ENCODE measurements at places on chromosomes 7 and 10. TPM values are rescaled to one million over a fixed set of nuclear protein-coding genes. Genes with fewer than 3 reads are reported as not detected.
A peak's percentile ranks its signal among the peaks of the same experiment; 100 is the strongest.

DNA sequence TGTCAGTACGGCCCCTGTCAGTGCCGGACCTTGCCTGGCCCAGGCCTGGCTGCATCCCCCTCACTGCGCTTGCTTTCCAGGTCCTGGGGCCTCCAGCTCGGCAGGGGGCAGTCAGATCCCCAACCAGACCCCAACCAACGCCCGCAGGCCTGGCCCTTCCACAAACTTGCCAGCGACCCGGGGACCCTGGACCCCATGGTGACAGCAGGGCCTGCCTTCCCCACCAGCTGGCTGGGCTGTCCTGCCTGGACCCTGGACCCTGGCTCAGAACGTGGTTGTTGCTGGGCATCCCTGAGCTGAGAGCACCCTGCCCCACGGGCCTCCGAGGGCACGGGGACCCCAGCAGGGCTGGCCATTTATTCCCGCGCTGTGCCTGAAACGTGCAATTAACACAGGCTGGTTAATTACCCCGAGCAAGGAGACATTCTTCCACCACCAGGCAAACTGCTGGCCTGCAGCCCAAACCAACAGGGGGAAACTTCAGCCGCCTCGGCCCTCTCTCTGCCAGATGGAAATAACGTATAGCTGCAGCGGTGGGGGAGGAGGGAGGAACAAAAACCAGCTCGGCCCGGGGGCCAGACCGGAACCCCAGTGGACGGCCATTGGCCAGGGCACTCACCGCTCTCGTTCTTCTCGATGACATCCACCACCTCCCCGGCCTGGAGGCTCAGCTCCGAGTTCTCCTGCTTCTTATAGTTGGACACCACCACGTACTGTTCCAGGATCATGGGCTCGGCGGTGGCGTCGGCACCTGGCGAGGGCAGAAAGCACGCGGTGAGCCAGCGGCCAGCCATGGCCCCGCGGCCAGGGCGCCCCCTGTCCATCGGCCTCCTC lies 167.1 kb downstream of the NEURL1 start:
- no peak for DNase-seq

- DNase-seq = no peak
Observed at GRCh38 chr7:103240806-103241205, 56.4 kb upstream of the PMPCB start.

GRCh38 chr10:35578618-35578956 lies 26.6 kb upstream of the GJD4 start:
- no peak for DNase-seq

DNA sequence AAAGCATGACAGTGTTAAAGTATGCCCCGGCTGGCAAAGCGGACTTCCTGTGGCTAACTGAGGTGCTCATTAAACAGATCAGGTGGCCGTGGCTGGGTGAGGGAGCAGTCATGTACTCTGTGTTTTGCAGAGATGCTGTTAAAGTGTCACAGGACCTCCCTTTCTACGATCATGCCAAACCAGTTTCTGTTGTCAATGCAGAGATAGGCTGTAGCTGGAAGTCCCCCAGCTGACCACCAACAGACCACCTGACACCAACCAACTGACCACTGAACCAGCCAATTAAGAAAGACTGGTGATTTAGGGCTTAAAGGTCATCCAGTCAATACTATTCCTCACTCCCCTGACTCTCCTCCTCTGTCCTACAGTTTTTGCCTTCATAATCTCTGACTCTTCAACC lies 431.1 kb upstream of the LRGUK start:
- DNase-seq = peak; percentile 7

The FKBP6 gene
- total RNA-seq = not detected

The MYO1G gene
- total RNA-seq = 0.08 TPM

The TLX1 gene
- not detected for total RNA-seq
